ENCODE measurements at places on chromosomes 1 and 21.

- DNase-seq, result no peak
Observed at GRCh38 chr1:168554603-168555483, 11.0 kb upstream of the XCL2 start.

DNA sequence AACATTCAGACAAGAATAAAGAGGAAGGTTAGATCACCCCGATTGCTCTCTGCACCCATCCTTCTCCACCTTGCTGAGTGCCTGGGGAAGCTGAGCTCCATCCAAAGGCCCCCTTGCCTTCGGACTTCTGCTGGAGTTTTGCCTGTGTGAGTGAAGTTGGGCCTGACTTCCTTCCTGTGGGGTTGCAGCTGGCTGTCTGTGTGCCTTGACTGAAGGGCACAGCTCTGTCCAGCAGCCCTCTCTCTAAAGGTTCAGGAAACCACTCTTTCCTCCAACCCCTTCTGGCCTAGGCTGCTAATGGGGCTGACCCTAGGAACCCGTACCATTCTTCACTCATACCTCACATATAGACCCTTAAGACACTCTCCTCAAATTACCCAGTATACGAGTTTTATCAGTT is 173.4 kb upstream of the HMCN1 start:
- no peak for DNase-seq

DNA sequence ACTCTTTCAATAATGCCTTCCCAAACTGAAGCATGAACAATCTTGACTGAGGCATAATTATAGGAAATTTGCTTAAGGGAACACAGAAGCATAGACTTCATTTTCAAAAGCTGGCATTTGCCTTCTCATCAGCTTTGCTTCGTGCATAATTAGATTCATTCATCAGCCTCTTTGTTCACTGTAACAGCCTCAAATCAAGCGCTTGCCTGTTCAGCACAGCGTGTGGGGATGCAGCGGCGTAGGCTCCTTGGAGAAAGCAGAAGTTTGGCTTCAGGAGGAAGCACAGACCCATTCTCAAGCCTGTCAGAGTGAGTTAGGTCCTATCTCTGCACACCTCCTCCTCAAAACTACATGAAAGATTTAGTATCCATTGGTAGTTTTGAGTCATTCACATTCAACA is 246.4 kb upstream of the MAP1LC3C start:
- DNase-seq, result no peak

- no peak for DNase-seq
Observed at GRCh38 chr1:93186667-93187066, 6.1 kb downstream of the CCDC18 start.

GRCh38 chr1:205287076-205287475 is 34.5 kb downstream of the NUAK2 start:
- DNase-seq, result no peak

DNA sequence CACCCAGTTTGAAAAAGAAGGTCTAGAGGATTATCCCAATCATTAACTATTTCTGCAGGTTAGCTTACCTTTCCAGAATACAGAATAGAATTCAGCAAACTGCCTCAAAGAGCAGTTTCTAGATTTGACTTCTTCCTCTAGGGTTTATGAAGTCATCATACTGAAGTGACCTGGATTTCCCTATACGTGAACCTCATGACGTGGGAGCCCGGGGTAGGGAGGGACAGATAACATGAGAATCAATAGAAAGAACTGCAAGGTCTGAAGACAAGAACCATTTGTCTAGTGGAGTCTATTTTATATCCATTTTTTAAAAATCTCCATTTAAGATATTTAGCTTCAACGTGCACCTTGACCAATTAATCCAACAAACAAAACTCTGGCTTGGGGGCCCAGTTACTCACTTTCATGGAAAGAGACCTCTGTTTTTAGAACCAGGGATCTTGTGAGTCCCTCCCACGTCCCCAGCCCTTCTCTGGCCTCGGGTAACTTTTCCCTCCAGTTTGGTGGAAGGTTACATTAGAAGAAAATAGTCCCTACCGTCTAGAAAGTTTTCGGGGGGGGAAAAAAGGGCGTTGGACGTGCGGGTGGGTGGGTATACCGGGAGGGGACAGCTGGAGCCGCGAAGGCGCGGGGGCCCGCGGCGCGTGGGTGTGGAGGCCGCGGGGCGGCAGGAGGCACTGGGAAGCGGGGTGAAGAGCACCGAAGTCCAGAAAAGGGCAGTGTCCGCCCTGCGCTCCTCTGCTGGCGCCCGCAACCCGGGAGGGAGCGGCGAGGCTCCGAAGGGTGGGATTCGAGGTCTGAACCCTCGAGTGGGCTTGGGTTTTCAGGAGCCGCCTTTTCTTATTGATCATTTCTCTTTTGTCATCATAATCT is 13.8 kb upstream of the POGZ start:
- DNase-seq, result peak; percentile 71
